AG09319 (cell line): ENCODE measurements at places on chromosomes 1 and 21.

DNA sequence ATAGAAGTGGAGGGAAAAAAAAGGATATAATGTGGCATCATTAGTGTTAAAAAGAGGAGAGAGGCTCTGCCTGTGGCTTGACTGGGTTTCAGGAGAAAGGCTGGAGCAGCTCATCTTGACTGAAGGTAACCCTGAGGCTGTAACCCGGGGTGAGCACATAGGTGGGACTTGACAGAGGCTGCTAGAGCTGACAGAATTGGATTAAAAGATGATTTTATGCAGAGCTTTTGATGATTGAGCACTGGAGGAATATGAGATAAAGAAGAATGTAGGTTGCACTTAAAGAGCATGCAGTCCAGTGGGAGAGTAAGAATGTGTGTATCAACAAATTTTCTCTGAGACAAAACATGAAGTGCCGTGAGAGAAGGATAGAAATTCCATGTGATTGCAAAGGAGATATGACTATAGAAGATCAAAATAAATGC lies 17.3 kb downstream of the LAMC1 start:
- no peak for DNase-seq

- DNase-seq: no peak
These were observed 35.0 kb upstream of the JAK1 start for GRCh38 chr1:65001231-65001792.

GRCh38 chr1:151549199-151549598 lies 9.1 kb downstream of the TUFT1 start:
- no peak for DNase-seq

DNA sequence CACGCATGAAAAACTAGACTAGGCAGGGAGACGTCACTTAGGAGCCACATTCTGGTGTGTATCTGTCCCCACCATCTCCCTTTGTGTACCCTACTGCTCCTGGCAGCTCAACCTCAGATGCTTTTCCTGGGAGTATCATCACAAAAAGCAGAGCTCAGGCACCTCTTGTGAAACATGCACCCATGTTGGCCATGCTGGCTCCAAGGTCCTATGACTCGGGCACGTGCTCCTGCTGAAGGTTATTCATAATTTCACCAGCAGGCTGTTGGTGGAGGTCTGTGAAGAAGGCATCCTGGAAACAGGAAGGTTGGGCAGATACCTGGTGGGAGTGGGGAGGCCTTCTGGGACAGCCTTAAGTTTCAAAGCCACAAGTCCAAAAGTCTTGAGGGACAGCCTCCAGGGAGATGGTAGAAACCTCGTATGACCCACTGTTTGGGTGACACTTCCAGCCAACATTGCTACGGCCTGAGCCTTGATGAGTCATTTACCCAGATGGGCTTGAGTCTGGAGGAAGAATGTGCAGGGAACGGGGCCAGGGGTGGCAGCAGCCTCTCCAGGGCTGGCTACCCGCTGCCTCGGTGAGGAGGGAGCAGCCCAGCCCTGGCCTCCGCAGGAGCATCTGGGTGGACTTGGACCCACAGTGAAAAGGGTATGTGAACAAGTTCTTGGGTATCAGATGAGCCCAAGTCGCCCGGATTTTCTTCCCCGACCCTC lies 75.8 kb downstream of the PGBD5 start:
- DNase-seq: no peak

- DNase-seq: no peak
These were observed 24.6 kb upstream of the NEK7 start for GRCh38 chr1:198132060-198132781.

DNA sequence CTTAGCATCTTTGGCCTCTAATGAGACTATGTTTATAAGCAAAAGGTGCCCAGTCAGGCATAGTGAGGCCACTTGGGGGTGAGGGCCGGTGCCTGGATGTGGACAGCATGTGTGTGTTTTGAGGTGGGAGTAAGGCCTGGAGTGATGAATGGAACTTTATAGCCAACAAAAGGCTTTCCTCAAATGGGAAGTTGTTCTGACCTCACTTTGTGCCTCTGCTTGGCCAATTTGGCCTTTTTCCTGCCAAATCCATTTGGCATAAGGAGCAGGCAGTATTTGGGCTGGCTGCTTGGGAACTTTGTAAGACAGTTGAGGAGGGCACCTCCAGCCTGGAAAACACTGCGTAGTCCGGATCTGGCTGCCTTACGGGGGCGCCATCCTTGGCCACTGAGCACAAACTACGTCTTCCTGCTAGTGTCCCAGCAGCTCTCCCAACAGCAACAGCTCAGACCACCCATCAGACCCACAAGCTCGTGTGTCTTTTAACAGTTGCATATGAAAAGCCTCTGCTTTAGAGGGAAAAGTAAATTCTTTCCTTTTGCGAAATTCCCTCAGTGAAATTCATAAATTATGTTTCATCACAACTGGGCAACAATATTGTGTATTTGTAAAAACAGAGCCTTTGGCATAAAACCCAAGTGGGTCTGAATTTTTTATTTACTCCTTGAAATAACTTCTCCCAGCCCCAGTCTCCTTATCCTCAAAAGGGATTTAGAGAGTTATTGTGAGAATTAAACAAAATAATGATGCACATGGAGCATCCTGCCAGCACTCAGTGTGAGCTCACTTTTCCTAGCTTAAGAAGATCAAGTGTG lies 322.9 kb downstream of the DISC1 start:
- DNase-seq: no peak

- no peak for DNase-seq
These were observed 21.1 kb downstream of the PAX7 start for GRCh38 chr1:18651713-18652112.

GRCh38 chr1:64960731-64961130 lies 5.6 kb downstream of the JAK1 start:
- DNase-seq: no peak

GRCh38 chr1:1599030-1599934 lies 653 bp downstream of the FNDC10 start:
- DNase-seq: no peak

DNA sequence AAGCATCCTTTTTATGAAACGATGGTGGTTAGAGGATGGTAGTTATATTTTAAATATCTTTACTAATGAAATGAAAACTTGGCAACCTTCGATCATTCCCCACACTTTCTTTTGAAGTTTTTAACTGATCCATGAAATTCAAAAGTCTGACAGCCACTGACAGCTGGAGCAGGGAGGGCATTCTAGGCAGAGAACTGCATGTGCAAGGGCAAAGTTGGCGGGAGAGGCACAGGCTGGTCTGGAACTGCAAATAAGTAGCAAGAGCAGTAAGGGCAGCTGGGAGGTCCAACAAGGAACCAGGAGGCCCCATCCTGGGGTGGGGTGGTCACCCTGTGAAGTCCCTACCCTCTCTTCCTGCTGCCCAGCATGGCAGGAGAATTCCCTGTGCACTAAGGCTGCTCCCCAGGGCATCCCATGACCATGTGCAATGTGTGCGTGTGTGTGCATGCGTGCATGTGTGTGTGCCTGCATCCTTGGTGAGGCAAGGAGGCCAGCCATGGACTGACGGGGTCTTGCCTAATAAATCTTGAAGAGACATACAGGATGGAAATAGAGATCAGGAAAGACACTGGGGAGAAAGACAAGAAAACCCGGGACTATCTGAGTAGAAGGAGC lies 33.1 kb upstream of the FOXO6 start:
- no peak for DNase-seq

DNA sequence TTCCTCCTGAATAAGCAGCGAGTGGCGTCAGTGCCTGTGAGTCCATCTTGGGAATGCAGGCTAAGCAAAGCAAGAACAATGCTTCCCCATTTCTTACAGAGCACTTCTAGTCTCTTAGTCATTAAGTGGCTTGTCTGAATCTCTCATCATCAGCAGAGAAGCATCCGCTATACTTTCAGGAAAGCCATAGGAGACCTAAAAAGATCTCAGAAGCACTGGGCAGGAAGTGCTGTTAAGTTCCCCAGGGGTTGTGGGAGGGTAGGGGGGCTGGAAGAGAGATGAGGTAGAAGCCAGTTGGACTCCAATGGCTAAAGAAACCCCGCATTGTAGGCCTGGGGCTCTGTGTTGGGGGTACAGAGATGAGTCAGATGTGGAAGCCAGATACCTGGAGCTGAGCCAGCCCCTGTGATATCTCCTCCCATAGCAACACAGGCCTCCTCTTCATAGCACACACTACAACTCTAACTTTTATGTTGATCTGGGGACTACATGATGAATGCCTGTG lies 44.9 kb downstream of the SYT6 start:
- no peak for DNase-seq

- DNase-seq: no peak
These were observed 1000.6 kb upstream of the PRMT6 start for GRCh38 chr1:106055855-106056254.

DNA sequence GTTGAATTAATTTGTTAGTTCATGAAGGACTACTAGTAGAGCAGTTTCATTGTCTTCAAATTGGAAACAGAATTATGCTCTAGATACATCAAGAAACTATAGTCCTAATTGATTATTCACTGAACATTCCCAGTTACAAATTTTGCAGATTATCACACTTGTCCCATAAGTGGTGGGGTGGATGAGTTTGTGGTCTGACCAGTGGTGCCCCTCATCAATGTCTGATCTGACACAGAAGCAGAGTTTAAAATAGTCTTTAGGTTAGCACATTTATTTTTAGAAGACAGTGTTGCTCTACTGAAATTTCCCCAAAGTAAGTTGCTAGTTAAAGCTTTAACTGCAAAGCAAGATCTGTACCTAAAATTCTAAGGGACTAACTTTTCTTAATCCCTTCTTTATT lies 42.9 kb downstream of the INKA2 start:
- no peak for DNase-seq

DNA sequence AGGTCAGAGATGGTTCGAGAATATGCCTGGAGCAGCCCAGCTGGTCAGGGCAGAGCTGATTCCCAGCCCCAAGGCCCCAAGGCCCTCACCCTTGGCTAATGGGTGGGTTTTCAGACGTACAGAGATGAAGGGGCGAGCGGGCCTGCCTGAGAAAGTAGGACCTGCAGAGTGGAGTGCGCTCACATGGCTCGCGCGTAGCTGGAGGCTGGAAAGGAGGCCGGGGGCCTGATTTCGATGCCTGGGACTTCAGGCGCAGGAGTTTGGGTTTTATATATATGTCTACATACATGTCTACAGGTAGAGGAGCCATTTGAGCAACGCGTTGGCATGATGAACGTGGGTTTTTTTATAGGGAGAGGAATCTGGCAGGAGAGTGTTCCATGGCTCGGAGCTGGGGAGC lies 8.9 kb downstream of the COQ8A start:
- DNase-seq: no peak

DNA sequence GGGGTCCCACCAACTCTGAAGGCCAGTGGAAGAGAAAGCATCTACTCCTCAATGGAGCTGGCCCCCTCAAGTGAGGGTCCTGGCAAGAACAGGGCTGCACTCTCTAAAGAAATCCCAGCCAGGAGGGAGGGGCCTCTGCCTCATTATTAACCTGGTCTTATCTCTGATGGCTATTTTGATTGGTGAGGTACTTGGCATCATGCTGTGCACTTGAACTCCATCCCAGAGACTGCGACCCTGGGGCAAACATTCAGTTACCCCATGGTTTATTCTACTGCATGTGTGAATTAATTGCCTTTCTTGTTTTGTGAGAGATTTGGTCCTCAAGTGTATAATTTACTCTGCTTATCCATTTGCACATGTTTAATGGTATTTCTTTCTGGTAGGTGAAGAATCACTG lies 55.0 kb upstream of the ETV3 start:
- DNase-seq: no peak

GRCh38 chr1:158248771-158249170 lies 5.5 kb upstream of the CD1A start:
- DNase-seq: no peak

- DNase-seq: no peak
These were observed 408.0 kb downstream of the LRRIQ3 start for GRCh38 chr1:73789965-73790364.

- no peak for DNase-seq
These were observed 1.5 kb upstream of the RALGPS2 start for GRCh38 chr1:178723546-178723945.

DNA sequence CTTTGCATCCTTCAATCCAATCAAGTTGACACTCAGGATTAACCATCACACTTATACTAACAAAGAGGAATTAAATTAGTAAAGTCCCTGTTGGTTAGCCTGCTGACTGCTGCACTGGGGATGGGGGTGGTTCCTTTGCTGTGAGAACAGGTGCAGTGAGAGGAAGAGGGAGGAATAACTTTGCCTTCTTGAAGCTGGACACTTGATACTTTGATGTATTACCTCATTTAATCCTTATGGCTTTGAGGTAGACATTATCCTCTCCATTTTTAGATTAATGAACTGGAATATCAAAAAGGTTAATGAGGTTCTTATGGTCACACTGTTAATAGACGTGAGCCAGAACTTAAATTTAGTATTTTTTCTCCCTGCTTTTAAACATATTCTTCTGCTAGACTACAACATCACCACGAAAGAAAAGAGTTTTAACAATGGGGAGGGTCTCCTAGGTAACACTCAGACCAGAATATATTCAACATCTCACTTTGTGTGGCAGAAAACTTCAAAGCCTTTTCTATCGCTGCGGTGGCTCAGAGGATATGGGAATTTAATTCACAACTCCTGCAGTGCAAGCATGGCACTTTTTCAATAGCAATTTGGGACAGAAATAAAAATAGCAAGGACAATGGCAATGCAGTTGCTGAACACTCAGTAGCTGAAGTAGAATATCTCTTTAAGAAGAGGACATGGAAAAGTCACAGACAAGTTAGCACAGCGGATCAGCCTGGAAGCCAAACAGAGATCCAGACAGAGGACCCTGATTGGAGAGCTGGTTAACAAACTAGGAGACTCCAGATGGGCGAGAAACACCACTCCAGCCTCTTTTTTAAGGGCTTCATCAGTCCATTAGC lies 68.8 kb upstream of the DNAH14 start:
- no peak for DNase-seq

GRCh38 chr1:5455056-5455455 lies 537.2 kb downstream of the NPHP4 start:
- no peak for DNase-seq

DNA sequence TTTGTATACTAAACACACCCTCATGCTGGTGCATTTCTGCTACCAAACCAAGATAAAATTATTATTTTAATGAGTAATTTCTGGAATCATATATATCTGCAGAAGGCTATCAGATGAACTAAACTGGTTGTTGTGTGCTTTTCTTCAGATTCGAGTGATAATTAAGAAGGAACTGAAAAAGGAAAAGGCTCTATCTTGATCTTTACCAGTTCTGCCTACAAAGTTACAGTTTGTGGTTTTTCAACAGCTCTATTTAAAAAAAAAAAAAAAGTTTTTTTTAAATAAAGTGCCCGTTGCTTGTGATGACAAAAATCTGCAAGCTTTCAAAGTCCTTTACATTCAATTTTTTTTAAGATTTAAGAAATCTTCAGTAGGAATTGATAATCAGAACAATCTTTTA lies 13.6 kb downstream of the DENND1B start:
- no peak for DNase-seq

DNA sequence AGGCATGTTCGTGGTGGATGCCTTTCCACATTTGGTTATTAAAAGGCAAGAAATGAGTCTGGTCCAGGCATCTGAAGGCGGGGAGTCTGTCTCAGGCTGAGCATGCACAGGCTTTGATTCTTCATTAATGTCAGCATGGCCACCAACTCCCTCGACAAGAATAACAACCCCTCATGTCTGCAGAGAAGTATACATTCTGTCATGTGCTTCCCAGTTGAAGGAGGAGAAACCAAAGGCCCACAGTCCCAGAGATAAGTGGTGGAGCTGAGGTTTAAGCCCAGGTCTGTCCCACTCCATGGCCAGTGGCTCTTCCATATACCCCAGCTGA lies 61.6 kb upstream of the LAPTM5 start:
- no peak for DNase-seq
